Hepatocyte (in vitro differentiated cells): ENCODE measurements at places on chromosomes 6 and 20.

DNA sequence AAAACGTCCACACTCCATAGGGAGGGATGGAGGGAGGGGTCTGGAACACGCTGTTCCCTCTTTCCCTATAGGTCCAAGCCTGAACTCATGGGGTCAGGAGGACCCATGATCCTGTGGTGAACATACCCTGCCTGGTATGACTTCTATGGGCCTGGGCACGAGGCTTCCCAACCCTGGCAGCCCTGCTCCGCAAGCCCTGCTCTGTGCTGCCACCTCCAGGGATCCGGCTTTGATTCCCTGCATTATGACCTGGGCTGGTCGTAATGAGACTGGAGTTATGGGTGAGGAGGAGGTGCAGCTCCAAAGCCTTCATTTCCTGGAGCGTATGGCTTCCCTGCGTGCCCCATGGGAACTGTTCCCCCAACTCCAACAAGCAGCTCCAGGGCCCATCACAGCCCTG, 54.9 kb downstream of the CDH22 start:
- DNase-seq = no peak

DNA sequence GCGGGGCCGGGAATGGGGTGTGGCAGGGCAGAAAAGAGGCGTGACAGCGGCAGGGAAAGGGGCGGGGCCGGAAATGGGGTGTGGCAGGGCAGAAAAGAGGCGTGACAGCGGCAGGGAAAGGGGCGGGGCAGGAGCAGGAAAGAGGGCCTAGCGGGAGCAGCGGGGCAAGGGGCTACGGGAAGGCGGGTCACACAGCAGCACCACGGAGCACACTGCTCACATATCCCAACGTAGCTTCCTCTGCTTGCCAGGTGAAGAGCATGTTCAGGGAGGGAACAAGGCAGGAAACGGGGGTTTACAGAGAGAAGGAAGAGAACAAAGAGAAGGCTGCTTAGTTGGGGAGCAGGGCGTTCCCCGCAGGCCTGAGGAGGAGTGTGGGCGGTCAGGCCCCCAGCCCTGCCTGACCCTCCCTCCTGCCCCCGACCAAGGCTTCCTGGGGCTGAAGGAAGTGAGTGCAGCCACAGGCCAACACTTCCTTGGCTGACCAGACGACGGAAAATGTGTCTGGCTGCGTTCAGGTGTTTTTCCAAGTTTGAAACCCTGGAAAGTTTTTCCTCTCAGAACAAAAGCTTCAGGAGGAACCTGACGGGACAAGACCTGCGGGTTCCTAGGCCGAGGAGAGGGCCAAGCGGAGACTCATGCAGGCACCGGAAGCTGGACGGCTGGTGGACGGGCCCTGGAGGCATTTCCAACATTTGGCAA, 13.8 kb downstream of the UCKL1 start:
- no peak for DNase-seq

GRCh38 chr6:26121141-26122004, 34.1 kb downstream of the HFE start:
- DNase-seq = peak; percentile 30

DNA sequence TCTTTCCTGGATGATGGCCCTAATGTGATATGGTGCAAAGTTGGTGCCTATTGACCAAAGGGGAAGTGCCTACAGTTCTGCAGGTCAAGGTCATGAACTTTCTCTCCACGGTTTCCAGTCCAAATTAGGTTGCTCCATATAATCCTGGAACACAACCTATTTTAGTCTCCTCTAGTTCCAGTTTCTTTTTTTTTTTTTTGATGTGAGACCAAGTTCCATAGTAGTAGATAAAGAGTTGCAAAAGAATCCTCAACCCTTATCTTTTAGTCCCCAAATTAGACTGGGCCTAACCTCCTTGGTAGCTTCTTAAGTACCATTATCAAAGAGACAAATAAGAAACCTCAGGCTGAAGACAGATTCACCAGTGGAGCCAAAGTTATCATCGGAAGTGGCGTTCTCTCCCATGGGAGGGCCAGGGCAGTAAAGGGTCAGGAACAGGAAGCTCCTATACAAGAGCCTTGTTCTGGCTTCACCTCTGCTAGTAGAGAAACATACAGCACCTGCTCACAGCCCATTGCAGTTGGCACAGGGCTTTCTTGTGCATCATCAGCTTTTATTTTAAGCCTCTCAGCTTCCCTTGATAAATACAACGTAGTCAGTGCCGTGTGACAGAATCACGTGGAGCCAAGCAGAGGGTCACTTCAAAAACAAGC, 132.2 kb upstream of the RREB1 start:
- no peak for DNase-seq

DNA sequence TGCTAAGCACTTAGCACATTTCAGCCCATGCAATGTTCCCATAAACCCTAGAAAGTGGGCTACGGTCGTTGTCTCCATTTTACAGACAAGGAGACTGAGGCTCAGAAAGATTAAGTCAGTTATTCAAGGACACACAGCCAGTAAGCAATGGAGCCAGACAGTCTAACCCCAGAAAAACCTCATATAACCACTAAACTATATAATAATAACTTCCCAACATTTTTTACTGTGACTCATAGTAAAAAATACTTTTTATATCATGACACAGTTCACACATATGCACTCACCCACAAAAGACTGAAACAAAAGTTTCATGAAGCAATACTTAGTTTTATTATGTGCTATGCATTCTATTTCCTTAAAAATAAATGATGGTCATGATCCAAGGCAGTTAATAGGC, 66.2 kb upstream of the EYA2 start:
- no peak for DNase-seq

DNA sequence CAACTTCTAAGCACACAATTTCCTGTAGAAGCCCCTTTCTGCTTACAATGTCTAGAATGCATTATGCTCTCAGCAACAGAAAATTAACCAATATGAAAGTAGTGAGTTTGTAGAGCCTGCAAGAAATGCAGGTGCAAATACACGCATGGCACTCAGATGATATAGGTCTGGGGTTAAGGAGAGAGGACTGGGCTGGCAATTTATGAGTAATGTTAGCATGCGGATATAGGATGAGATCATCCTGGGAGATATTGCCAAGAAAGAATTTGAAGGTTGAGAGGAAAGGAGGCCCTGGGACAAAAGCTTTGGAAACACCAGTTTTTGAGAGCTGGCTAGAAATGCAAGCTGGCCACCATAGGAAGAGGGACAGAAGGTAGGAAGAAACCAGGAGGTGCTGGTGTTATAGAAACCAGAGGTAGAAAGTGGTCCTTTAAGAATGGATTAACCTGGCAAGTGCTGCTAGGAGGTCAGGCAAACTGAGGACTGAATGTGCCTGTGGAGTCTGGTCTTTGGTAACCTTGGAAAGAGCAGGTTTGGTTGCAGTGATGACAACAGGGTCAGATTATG, 183.2 kb upstream of the MYLIP start:
- no peak for DNase-seq

DNA sequence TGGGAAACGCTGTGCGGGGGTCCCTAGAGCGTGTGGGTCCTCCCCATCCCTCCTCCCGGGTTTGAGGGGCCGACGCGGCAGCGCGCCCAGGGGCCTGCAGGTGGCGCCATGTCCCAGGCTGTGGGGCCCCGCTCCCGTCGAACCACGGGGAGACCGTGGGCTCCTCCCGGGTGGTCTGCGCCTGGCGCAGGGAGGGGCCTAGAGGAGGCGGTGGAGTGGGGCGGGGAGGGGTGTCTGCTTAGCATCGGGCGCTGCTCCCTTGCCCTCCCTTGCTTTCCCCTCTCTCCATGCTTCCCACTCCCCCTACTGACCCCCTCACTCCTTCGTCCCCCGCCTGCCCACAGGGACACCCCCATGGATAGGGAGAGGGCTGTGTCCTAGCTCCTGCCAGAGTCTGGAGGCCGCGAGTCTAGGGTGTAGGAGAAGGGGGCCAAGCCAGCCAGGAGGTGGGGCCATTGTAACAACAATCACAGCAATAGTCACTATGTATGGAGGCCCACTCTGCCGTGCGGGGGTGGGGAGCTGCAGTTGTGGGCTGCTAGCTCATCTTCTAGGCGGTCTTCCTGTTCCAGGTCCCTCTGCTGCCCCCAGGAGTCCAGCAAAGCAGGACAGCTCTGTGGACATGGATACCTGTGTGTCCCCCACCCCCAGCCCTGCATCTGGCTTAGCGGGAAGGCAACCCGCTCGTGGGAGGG, 51.7 kb downstream of the CHMP4B start:
- peak; percentile 85 for DNase-seq

- DNase-seq = no peak
Measured at GRCh38 chr20:53215166-53215565, 243.0 kb downstream of the TSHZ2 start.

GRCh38 chr6:28775405-28776129, 148.2 kb downstream of the TRIM27 start:
- no peak for DNase-seq

GRCh38 chr20:53609491-53610445, 16.1 kb upstream of the ZNF217 start:
- DNase-seq = peak; percentile 24

- no peak for DNase-seq
Measured at GRCh38 chr6:116512111-116512559, 696 bp downstream of the CALHM5 start.

DNA sequence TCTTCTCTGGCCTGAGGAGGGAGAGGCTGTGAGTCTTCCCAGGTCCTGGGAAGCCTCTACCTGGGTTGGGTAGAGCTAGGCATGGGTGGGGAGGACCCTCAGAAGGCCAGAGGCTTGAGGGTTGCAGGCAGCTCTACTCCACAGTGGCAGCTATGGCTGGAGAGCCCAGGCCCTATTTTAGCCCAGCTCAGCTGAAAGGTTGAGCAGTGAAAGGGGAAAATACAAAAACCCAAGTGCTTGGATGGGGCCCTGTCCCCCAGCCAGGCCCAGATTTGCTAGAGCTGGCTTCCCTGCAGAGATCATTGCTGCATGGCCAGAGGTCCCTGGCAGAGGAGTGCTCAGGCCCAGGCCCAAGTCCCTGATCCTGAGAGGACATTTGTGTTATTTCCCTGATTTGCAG, 45.7 kb downstream of the SUN5 start:
- no peak for DNase-seq

DNA sequence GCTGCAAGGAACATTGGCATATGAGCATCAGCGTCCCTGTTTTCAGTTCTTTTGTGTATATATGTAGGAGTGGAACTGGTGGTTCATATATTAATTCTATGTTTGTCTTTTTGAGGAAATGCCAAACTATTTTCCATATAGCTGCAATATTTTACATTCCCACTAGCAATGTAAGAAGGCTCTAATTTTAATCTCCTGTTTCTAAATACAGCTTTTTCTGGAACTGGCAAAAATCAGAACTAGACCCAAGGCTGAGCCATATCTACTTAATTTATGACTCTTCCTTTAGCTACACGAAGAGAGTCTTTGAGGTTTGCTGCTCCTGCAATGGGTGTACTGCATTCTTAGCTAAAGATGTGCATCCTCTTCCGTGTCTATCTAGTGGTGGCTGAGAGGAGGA, 50.5 kb upstream of the SLC17A4 start:
- DNase-seq = no peak

DNA sequence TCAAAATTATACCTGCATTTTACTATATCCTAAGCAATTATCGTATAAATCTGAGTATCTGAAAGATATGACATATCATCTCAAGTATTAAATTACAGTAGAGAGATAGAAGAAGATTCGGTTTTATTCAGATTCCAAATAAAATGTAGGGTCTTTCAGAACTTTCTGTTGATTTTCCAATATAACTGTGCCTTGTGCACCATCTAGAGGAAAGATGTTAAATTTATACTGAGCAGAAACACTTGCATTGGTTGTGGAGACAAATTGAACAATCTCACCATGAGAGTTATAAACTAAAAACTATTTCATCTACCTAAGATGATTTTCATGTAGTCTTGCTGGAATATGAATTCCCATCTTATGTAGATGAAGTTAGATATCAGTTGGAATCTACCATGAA, 26.8 kb upstream of the HSF2 start:
- no peak for DNase-seq

DNA sequence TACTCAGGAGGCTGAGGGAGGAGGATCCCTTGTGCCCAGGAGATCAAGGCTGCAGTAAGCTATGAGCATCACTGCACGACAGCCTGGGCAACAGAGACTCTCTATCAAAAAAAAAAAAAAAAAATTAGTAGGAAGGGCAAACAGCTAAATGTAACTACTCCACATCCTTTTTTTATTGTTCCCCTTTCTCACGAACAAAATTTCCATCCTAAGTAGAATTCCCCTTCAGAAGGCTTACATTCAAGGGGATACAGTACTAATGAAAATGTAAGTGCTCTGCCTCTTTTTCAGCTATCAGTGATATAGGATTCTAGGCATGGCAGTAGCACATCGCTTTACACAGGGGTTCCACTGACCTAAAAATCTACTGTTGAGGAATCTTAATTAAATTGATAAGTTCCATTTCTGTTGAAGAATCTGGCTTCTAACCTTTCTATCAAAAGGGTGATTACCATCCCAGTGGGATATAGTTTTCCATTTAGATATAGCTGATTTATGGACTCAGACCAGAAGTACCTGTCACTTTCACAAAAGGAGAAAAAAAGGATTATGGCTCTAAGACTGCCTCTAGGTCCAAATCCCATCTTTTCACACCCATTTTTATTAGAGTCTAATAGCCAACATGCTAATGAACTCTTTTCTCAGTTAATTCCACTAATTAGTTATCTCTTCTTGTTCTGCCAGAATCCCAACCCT, 2.6 kb downstream of the B4GALT5 start:
- DNase-seq = no peak

- no peak for DNase-seq
Measured at GRCh38 chr6:84213217-84213616, 14.2 kb downstream of the CEP162 start.

GRCh38 chr6:148999929-149000468, 253.2 kb downstream of the UST start:
- DNase-seq = no peak

DNA sequence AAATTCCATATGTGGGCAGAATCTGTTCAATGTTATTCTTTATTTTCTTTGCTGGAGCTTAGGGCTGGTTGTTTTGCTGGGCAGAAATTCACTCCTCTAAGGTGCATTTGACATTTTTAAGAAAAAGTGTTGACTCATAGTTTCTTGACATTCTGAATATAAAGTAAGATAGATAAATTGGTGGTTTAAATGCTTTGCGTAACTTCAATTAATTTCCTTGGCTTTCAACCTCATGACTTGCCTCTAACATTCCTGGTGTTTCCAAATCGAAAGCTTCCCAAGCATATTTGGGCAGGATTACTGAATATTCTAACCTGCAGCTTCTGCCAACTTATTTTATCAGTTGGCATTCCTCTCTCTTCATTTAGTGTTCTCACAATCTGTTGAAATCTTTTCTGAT, 718.7 kb upstream of the ADGRB3 start:
- DNase-seq = no peak

DNA sequence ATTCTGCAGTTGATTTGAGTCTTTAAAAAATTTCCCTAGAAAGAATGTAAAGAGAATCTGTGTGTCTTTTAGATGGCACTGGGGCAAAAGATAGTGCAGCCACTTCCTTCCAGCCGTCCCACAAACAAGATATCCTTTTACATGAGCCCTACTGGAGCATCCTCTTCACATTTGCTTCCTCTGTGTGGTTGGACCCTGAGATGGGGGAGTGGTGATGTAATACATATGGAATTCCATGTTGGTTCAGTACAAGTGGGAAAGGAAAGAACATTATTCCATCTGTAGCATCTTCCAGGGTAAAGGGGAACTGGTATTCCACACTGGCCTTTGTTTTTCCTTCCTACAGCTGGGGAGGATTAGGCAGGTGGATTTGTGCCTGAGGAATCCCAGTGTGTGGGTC, 78.9 kb upstream of the ISM1 start:
- no peak for DNase-seq
